GM12864 (cell line): ENCODE measurements at places on chromosomes 12 and 14.

DNA sequence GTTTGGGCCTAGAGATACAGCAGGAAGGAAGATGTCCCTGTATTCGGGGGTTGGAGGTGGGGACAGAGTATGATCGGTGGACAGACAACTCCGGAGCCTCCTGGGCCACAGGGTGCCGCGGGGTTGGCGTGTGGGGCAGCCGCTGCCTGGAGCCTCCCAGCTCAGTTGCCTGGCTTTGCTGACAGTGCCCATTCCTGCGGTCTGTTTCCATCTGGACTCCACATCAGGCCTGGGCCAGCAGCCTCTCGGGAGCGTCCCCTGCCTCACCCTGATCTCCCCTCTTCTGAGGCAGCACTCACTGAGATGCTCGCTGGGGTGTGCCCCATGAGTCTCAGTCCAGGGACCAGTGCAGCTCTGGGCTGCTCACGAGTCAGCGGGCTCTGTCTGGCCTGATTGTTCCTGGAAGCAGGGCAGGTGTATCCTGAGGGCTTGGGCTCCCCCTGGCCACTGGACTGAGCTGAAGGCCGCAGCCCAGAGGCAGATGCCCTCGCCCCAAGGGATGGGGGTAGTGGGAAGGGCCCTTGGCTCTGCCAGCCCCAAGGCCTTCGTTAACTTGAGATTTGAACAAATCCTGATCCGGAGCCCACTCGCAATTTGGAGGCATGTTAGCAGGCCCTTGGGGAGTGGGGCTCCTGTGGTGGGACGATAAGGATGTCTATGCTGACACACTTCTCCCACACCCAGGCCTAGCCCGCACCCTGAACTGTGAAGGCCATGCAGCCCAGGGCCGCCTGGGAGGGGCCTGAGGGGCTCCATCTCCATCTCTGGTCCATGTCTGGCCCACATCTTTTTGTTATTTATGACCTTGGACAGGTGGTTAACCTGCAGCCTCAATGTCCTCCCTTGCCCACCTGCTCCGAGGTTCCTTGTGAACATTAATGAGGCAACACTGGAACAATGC, 7.5 kb downstream of the HIP1R start:
- DNase-seq, result no peak

DNA sequence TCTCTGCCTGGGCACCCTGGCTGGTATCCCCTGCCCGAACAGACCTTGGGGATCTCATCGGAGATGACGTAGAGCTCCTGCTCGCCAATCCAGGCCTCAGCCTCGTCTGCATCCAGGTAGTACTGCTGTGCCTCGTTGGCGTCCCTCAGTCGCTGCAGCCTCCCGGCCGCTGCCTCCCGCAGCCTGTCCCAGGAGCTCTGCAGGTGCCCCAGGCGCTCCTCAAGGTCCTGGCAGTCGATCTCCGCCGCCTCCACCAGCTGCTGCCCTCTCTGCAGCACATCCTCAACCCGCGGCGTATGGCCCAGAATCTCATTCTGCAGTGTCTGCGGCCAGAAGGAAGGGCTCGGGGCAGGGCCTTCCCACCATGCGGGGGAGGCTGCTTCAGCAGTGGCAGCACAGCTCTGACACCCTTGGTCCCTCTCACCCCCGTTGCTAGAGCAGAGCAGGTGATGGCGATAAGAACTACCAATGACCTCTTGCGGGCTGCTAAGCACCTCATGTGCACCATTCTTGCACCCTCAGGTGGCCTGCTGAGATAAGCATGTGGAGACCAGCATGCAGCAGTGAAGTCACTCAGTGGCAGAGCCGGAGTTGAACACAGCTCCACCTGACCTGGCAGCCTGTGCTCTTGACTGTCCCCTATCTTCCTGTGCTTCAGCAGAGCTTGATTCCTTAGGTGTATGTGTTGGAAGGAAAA, 71.0 kb downstream of the PLEKHG3 start:
- no peak for DNase-seq

GRCh38 chr14:52189325-52189724, 78.2 kb upstream of the PTGDR start:
- DNase-seq, result no peak

DNA sequence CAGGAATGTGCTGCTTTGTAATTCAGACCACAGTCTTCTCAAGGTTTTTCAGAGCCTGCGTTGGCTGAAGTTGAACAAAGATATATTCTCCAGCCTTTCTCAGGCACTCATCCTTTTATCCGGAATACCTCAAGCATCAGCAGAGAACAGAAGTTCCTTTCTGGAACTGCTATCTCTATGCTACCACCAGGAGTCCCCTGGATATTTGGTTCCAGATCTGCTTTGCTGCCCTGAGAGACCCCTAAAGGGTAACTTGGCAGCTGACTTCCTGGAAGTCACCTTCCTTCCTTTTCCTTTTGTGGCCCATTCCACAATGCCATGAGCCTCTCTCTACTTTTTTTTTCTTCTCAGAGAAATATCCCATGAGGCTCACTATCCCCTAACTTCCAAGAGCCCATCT, 188.2 kb downstream of the PLCZ1 start:
- no peak for DNase-seq

GRCh38 chr12:122366685-122367475, 55.6 kb downstream of the CLIP1 start:
- no peak for DNase-seq

DNA sequence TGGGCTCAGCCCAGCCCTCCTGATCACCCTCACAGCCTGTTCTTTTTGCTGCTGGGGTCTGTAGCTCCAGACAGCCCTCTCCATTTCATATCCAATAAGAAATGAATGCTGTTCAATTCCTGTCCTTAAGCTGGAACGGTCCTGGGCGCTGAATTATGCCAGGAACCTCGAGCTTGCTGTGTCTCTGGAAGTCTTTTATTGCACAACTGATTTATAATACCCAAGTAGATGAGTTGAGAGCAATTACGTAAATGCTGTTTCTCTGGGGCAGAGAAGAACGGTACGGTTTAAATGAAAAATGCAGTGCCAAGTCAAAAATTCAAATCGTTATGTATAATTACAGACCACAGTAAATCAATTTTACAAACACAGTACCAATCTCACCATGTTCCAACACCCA, 161.0 kb downstream of the SAMD4A start:
- no peak for DNase-seq

DNA sequence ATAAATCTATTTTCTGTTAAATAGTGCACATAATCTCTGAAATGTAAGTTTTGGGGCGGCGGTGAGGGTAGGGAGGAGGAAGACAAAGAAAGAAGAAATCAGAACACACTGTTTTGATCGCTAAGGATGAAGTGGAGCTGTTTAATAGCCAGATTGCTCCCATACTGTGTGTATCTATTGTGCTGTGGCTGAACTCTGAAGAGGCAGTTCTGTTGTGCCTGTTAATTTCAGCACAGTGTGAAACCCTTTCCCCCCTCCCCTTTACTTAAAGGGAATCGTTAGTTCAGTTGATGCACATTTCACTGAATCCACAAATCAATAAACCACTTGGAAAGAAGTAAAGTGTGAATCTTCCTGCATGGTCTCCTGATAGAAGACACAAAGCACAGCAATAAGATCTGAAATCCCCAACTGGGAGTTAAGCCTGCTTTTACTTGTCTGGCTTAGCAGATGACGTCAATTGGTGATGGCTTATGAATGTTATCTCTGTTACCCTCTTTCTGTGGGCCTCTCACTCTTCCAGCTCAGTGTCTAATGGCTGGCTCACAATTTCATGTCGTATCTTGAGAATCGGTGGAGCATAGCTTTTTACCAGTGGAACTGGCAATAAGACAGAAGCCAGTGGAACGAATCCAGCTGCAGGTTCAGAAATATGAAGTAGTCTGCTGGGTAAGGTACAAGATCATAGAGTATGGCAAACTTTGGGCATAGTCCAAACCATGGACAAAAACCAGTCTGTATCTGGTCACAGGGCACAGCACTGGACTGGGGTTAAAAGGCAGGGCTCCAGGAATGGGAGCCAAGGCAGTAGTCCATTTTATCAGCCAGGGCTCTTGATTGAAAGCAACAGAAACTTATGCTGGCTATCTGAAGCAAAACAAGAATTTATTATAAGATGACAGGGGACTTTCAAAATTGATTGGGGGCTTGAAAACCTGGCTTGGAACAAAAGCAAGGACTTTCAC, 413.5 kb upstream of the SEL1L start:
- DNase-seq, result no peak

GRCh38 chr12:10241727-10242126, 29.1 kb downstream of the GABARAPL1 start:
- no peak for DNase-seq

GRCh38 chr12:69996241-69996640, 171.2 kb downstream of the MYRFL start:
- DNase-seq, result no peak

- peak; percentile 91 for DNase-seq
These were observed 77.8 kb upstream of the MAX start for GRCh38 chr14:65179918-65180724.

DNA sequence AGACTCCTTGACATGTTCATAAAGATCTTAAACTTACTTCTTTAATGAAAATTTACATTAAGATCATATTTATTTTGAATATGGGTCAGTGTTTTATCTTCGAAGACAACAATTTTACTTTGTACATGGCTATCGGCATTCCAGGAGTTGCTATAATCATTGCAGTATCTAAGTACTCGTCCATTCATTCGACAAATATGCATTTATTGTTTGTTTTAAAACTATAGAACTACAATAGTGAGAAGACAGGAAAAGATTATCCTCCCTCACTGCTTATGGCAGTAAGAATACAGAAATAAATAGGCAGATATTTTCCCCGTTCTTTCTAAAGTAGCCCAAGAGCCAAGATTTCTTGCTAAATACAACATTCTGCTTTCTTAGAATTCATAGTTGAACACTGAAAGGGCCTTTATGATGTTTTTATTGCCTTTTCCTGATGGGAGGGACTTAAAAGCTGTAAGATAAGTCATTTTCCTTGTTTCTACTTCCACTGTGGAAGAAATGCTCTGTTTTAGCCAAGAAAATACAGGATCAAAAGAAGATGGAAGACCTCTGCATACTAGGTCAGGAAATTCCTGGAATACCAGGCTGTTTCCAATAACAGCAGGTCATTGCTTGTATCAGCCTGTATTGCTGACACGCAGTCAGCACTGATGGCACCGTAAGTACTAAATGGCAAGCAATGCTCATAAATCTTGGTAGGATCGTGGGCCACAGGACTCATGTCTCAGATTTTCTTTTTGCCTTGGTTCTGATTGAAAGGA, 521.0 kb upstream of the ATP2B1 start:
- DNase-seq, result no peak

GRCh38 chr12:105944628-105945027, 194.1 kb downstream of the NUAK1 start:
- DNase-seq, result no peak

DNA sequence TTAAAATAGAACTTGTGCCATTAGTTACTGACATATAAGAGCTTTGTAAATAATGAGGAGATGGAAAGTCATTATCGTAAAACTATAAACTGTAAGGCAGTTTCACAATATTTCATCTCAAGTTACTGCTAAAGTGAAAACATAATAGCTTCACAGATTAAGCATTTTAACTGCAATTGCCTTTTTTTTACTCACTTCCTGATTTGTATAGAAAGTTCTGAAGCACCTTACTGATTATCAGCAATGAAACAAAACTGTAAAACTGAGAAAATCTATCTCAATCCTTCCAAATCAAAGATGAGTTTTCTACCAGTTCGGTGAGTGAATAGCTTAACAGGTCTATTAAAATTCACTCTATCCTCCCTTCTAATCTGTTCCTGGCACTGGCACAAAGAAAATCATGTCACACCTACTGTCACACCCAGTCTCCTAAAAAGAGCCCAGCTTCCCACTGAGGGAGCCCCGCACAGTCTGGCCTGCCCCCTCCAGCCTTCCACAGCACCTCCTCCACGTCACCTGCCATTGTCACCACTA, 161.4 kb upstream of the ABCD2 start:
- DNase-seq, result no peak

- DNase-seq, result no peak
These were observed 611.8 kb downstream of the ETNK1 start for GRCh38 chr12:23236811-23237210.

DNA sequence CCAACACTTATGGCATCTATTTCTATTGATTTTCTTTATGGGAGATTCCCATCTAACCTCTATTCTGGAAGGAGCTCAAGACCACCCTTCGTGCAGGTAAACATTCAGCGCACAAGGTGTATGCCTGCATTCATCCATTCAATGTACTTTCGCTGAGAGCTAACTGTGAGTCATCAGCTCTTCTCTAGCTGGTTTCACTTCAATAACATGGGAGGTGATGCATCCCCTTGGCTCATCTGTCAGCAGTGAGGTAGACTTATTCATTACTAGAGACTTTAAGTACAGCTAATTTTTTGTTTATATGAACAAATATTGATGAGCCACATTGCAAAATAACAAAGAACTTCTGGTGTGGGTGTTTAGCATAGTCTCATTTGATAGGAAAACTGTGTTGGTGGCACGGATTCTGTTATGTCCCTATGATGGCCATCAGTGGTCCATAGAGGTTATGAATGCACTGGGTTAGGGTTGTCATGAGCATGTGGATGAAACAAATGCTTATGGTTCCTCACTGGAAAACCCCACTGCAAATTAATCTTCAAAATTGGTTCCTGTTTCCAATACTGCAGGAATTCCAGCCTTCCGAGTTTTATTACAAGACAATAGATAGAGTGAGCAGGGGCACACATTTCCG, 1151.0 kb downstream of the BCL11B start:
- DNase-seq, result no peak

GRCh38 chr12:52539083-52539820, 13.7 kb downstream of the KRT71 start:
- DNase-seq, result no peak

DNA sequence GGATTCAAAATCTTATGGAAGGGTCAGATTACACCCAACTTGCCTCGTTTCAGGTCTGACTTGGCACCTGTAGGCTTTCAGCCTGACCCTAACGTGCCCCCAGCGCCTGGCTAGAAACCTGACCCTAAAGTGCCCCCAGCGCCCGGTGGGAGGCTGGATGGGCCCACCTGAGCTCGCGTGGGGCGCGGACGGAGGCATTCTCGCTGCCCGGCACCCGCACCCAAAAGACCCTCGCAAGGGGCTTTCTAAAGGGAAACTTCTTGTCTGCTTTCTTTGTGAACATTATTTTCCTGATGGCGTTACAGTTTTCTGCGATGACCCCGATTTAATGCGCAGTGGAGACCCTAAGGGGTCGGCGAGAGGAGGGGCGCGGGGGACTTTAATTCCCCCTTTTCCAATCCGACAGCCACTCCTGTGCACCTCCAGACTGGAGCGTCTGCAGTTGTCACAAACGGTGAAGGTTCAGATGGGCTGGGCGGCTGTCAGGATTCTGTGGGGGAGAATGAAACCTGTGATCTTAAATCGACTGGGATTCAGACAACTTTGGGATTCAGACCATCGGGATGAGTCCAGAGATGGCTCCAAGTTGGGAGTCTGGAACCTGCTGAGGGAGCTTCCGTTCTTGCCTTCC, 751 bp upstream of the HRK start:
- DNase-seq, result no peak

GRCh38 chr12:65993173-65993572, 137.4 kb downstream of the LLPH start:
- DNase-seq, result no peak

GRCh38 chr14:20808162-20808483, 5.5 kb upstream of the RNASE1 start:
- DNase-seq, result no peak

- no peak for DNase-seq
These were observed 1141.3 kb downstream of the BCL11B start for GRCh38 chr14:98130691-98131090.

GRCh38 chr14:64478634-64479250, 13.4 kb downstream of the AKAP5 start:
- DNase-seq, result no peak

GRCh38 chr14:68943107-68943506, 36.0 kb downstream of the ACTN1 start:
- DNase-seq, result no peak

GRCh38 chr14:60214415-60215126, 34.5 kb upstream of the PPM1A start:
- DNase-seq, result no peak

- DNase-seq, result no peak
These were observed 51.6 kb downstream of the PLEKHG3 start for GRCh38 chr14:64755781-64756221.
